Articular chondrocyte of knee joint (primary cell): ENCODE measurements at places on chromosomes 4 and X. TPM values are rescaled to one million over a fixed set of nuclear protein-coding genes. Genes with fewer than 3 reads are reported as not detected.

Gene HHIP
- 0.52 and 2.5 TPM in 2 replicates for total RNA-seq

Gene EDA2R
- 5.6 and 14.4 TPM in 2 replicates for total RNA-seq

Gene HADH
- total RNA-seq, result 11.1 and 11.4 TPM in 2 replicates

Gene FRMD7
- total RNA-seq, result 1.6 and 1.8 TPM in 2 replicates

Gene MAGEC3
- total RNA-seq, result not detected in 2 replicates

Gene POU4F2
- not detected in 2 replicates for total RNA-seq

Gene RBMXL3
- total RNA-seq, result not detected in 2 replicates

Gene DCX
- under 0.01 TPM in 1 of 2 replicates, not detected in the other for total RNA-seq

Gene TMPRSS11F
- total RNA-seq, result not detected in 2 replicates

Gene CHST7
- total RNA-seq, result 1.7 and 2.6 TPM in 2 replicates

Gene IL2RG
- total RNA-seq, result 0.13 and 0.32 TPM in 2 replicates

Gene MAGIX
- 2.8 and 3.1 TPM in 2 replicates for total RNA-seq

Gene PITX2
- total RNA-seq, result under 0.01 TPM in 1 of 2 replicates, not detected in the other

Gene ZDHHC9
- total RNA-seq, result 30.8 and 33.5 TPM in 2 replicates

Gene SPANXN3
- not detected in 2 replicates for total RNA-seq

Gene SSX4
- total RNA-seq, result not detected in 2 replicates

Gene XG
- 12.5 and 18.4 TPM in 2 replicates for total RNA-seq

Gene GPR119
- total RNA-seq, result not detected in 2 replicates

Gene PABPC5
- 4.1 and 5.2 TPM in 2 replicates for total RNA-seq

Gene GLRA3
- not detected in 2 replicates for total RNA-seq

Gene KLB
- under 0.01 TPM in 1 of 2 replicates, not detected in the other for total RNA-seq

Gene IDUA
- total RNA-seq, result 15.0 and 21.1 TPM in 2 replicates

Gene RBM47
- total RNA-seq, result 0.52 and 1.4 TPM in 2 replicates

Gene MAGEC2
- not detected in 2 replicates for total RNA-seq

Gene RNF212
- 9.2 and 9.5 TPM in 2 replicates for total RNA-seq

Gene NXF2B
- total RNA-seq, result not detected in 2 replicates

Gene F8A2
- total RNA-seq, result not detected in 2 replicates

Gene GATA1
- not detected in 2 replicates for total RNA-seq

Gene ADH1B
- total RNA-seq, result 2.4 and 3.2 TPM in 2 replicates

Gene GAGE12E
- total RNA-seq, result not detected in 2 replicates

Gene RAB41
- not detected in 2 replicates for total RNA-seq

Gene SAGE1
- total RNA-seq, result not detected in 2 replicates
